ENCODE measurements at places on chromosomes 4 and X.

GRCh38 chr4:54107951-54108748 lies 8.2 kb downstream of the GSX2 start:
- DNase-seq: no peak

DNA sequence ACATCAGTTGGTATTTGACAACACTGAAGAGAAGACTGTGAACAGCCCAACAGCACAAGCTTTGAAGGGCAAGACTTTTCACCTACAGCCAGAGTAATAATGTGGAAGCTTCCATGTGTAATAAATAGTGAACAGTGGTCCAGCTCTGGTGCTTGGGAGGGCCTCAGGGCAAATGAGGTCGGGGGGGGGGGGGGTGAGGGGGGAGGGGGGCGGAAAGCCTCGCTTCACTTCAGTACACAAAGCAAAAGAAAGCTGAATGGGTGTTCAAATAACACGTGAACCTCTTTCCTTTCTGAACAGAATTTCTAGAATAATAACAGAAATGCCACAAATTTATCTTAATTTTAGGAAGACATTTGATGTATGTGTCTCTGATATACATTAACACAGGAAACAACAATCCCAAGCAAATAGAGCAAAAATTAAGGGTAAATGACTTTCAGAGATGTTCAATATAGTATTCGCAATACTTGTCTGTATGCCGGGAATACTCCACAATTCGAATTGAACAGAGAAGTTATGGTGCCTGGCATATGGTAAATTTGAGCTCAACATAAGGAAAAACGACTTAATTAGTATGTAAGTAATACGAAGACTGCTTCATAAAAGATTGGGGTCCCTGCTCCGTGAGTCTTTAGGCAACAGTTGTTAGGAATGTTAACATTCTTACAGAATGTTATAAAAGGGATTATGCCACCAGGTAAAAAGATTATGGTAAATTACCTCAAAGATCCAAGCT lies 92.6 kb downstream of the FRYL start:
- no peak for DNase-seq

DNA sequence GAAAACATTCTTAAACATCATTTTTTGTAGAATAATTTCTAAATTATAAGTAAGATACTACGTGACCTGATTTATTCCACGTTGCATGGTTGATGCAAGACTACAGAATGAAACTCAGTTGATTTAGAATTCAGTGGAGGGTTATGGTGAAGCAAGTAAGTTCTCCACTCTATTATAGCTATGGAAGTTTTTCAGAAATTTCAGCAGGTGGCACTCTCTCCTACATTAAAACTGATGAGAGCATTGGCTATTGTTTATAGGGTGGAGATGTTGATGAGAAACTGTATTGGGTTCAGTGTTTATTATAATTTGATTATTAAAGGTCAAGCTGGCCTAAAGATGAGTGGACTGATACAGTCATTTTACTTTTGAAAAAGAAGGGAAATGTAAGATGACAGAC lies 88.0 kb downstream of the FNIP2 start:
- DNase-seq: peak; percentile 66

DNA sequence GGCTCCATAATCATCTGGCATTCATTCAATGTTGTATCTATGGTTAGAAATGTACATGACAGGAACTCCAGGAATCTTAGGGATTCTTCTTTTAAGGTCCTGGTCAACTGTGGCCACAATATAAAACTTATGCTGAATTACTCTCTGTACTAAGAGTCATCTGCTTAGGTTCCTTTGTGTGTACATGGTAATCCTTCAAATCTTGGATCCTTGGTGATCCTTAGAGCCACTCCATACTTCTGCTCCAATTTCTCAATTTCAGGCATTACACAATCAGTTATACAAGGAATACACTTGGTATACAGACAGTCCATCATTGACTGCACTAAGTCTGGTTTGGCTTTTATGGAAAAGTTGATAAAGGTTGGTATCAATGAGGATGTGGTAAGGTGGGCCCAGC lies 5.8 kb downstream of the SRD5A3 start:
- DNase-seq: no peak

DNA sequence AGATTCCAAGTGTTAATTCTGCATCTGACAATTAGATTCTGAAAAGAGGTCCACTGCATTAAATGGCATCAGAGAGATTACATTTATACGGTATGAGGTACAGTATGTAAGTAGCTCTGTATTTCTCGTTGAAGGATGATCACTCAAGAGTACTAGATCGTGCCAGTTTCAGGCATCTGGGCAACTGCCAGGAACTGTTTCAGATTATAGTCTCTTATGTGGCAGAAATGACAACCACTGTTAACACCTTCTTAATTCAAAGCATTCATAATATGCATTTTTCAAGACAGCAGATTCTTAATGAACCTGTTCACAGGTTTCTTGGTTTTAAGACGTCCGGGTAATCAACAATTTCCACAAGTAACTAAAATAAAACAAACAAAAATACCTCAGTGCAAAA lies 1.6 kb downstream of the ANKRD50 start:
- no peak for DNase-seq

- DNase-seq: peak; percentile 12
Measured at GRCh38 chrX:43676971-43677572, 21.0 kb downstream of the MAOA start.

DNA sequence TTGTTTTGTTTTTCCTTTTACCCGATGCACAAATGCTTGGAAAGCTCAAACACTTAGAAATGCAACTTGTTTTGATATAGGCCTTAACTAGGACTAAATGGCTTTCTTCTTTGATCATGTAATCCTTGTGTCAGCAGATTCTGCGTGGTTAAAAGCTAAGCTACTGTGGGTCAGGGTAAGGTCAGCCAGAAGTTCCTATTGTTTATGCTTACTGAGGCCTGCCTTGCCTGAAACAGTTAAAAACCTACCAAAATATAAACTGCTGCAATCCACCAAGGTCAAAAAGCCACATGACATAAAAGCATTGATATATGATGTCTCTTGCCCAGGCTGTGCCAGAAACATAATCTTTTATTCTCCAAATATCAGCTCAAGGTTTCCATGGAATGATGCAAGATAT lies 223.4 kb downstream of the FAM47B start:
- DNase-seq: no peak

DNA sequence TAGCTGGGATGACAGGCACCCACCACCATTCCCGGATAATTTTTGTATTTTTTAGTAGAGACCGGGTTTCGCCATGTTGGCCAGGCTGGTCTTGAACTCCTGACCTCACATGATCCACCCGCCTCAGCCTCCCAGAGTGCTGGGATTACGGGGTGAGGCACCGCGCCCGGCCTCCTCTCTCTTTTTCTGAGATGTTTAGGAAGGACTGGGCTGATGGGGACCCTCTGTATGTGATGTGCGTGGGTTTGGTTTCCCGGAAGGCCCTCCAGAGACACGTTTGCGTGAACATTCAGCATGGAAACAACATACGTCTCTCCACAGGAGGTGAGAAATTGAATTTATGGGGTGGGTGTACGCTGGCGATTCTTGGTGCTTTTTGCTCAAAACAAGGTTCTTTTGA lies 18.6 kb downstream of the SHOX start:
- DNase-seq: no peak

GRCh38 chrX:46882266-46882665 lies 30.0 kb upstream of the JADE3 start:
- DNase-seq: no peak

- DNase-seq: no peak
Measured at GRCh38 chrX:20116577-20117240, at the start of gene MAP7D2. Gene MAP7D2, minus strand, starts transcription at chrX:20116907. Its CDS starts 28 bp downstream, at chrX:20116879.

DNA sequence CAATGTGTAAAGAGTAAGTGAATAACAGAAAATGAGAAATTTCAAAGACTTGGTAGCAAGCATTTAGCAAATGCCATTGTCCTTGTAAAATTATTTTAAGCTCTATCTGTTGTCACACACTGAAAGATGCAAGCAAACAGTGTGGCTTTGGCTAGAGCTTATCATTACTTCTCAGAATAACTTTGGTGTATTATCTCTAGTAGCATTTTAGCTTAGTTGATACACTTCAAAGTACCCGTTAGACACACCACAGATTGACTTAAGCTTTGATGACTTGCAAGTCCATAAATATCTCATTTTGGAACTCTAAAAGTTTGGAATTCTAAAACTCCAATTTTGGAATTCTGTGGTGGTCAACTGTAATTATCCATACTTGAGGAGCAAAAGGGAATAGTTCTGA lies 98.6 kb downstream of the PDLIM5 start:
- DNase-seq: no peak

GRCh38 chr4:148376151-148376550 lies 66.1 kb downstream of the NR3C2 start:
- DNase-seq: peak; percentile 90

GRCh38 chrX:40867352-40867751 lies 132.0 kb upstream of the MED14 start:
- peak; percentile 62 for DNase-seq

GRCh38 chrX:87578978-87579377 lies 61.4 kb downstream of the KLHL4 start:
- DNase-seq: no peak

DNA sequence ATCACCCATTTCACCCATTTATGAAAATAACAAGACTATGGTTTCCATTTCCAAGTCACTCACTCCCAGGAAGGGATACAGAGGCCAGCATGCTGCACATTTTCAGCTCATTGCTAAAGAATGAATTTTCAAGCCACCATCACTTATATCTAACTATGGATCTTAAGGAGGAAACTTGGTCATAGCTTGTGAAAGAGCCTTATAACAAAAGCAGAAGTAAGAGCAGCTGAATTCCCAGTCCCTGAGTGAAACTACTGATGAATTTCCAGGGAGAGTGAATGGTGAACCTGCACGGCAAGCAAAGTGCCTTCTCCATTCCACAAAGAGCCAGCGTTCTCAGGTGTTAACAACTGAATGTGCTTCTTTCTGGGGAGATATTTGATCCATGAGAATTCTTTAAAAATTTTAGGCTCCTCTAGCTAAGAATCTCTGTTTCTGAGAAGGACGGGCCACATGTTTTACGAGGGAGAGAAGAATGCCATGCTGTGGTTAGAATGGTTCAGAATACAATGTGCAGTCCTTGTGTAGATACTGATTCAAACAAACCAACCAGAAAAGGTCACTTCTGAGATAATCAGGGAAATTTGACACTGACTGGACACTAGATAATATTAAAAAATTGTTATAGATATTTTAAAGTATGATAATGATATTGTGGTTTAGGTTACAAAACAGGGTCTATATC lies 24.0 kb downstream of the BTC start:
- DNase-seq: no peak

DNA sequence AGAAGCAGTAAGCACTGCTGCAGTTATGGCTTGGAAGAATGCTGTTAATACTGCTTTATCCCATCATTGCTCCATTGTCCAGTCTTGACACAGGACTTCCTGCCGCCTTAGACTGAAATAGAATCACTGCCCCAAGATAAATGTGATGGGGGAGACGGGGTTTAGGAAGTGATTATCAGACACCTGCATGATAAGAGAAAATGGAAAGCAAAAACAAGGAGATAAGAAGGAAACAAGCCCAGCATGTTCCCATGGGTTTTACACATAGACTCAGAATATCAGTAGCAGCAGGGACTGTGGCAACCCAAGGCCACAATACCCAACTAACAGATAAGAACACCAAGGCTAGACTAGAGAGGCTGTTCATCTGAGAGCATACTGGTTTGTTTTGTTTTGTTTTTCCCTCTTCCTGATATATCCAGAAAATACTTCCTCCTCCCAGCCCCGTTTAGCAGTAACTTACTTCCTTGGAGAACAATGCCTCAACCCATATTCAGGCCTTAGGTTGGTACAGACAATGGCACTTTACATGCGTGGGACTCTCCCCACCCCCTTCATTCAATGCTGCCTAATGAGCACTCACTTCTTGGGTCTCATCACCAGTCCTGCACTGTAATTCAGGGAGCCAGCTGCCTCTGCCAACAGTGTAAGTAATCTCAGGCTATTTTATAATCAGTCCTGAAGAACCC lies 232.6 kb downstream of the CBR4 start:
- DNase-seq: no peak

- no peak for DNase-seq
Measured at GRCh38 chrX:107290019-107290418, 83.6 kb downstream of the DNAAF6 start.

DNA sequence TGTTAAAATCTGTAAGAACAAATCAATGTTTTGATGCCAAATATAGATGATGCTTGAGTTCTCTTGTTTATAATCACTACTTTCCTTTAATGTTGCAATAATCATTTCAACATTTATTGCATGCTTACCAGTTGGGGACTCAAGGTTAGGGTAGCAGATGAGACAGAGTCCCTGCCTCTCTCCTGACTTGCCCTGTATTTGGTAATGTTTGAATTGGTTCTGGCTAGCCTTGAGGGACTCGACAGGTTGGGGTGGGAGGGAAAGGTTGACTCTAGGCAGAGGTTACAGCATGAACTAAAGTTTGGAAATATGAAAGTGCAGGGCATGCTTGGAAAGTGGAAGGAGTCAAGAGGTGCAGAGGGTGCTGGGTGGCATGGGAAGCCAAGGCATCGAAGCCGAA lies 2.0 kb downstream of the SEC24B start:
- DNase-seq: no peak

DNA sequence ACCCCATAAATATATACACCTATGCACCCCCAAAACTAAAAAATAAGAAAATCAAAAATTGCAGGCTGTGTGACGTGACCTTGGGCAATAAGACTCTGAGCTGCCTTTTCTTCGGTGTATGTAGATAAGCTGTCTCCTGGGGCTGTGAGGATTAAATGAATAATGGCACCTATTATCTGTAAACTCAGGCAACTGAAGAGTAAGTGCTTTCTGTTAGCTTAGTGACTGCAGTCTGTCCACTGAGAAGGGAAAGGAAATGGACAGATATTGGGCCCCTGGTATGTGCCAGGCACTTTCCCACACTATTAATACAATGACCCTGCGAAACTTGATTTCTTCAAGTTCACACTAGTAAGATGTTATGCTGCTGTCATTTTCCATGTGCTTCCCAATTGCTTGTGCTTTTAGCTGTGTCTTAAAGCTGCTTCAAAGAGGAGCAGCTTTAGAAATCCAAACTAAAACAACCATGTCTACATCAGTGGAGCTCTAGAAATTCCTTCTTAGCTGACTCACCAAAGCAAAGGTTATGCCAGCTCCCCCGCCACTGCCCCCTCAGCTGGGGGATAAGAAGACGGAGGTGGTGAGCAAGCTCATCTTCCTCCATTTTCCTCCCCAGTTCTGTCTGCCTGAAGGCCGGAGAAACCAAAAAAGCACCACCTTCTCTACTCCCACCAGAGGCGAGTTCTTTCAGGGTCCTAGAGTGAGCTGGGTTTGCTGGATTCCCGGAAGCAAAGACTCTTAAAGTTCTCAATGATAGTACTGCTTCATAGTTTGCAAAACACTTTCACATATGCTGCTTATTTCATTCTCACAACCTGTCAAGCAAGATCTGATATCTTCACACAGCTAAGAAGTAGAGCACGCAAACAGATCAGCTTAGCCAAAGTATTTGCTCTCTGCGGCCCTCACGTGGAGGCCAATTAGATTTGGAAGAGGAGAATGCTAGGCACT lies 8.8 kb upstream of the DGAT2L6 start:
- peak; percentile 44 for DNase-seq

DNA sequence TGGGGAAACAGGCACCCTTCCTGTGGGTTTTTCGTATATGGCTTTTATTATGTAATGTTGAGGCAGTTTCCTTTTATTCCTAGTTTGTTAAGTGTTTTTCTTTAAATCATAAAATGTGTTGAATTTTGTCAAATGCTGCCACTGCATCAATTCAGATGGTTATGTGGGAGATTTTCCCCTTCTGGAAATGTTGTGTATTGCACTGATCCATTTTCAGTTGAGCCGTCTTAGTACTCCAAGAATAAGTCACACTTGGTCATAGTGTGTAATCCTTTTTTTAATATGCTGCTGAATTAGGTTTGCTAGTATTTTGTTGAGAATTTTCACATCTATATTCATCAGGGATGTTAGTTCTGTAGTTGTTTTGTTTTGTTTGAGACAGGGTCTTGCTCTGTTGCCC lies 9.5 kb upstream of the CTBP1 start:
- no peak for DNase-seq

- DNase-seq: no peak
Measured at GRCh38 chr4:74640111-74640903, 154.0 kb downstream of the BTC start.
